ENCODE measurements at places on chromosomes 3 and 15. TPM values are rescaled to one million over a fixed set of nuclear protein-coding genes. Genes with fewer than 3 reads are reported as not detected.
A peak's percentile ranks its signal among the peaks of the same experiment; 100 is the strongest.

NANOGP8 gene
- 91.5 TPM for total RNA-seq

DNA sequence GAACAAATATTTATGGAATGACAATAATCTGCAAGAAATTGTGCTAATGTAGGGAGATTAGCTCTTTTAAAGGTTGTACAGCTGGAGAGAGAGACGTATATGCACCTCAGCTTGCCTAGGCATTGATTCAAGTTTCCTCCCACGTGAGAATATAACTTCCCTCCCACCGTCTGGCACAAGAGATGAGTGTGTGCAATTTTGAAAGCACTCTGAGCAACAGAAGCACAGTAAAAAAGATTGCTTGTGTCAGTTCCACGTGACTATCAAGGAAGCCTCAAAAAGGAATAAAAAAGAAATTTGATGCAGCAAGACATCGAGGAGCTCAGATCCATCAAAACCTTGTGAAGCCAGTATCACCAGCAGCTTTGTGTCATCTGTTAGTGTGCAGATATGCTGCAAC, 435.3 kb downstream of the TUSC7 start:
- no peak for DNase-seq
- H3K4me3 ChIP-seq, result no peak overlapping the region
- H3K27ac ChIP-seq, result no peak overlapping the region
- H3K27me3 ChIP-seq, result no peaks in the 10 kb centered on the region
- H3K36me3 ChIP-seq, result no peaks in the 10 kb centered on the region

- no peak overlapping the region for H3K27ac ChIP-seq
- no peak overlapping the region for H3K4me3 ChIP-seq
- no peaks in the 10 kb centered on the region for H3K36me3 ChIP-seq
- H3K4me1 ChIP-seq, result no peaks in the 10 kb centered on the region
- DNase-seq, result peak; percentile 34
These were observed 16.8 kb upstream of the CRBN start for GRCh38 chr3:3196148-3196861.

DNA sequence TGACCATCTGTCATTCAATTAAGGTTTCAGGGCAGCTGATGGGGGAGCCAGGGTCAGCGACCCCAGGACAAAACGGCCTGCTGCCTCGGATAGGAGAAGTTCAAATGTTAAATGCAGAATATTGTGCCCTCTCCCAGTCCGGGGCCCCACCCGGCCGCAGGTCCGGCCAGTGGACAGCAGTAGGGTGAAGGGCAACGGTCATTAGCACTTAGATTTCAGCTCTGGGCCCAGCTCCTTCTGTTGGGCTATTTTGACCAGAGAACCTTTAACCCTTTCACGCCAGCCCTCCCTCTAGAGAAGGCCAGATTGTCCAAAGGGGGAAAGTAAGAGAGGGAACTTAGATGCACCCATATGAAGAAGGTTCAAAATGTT, 16.1 kb upstream of the ONECUT1 start:
- DNase-seq, result no peak
- no peak overlapping the region for H3K27ac ChIP-seq
- H3K36me3 ChIP-seq, result peaks cover 5% of the 10 kb centered on the region
- H3K4me1 ChIP-seq, result no peaks in the 10 kb centered on the region
- peaks cover 8% of the 10 kb centered on the region for H3K27me3 ChIP-seq

DNA sequence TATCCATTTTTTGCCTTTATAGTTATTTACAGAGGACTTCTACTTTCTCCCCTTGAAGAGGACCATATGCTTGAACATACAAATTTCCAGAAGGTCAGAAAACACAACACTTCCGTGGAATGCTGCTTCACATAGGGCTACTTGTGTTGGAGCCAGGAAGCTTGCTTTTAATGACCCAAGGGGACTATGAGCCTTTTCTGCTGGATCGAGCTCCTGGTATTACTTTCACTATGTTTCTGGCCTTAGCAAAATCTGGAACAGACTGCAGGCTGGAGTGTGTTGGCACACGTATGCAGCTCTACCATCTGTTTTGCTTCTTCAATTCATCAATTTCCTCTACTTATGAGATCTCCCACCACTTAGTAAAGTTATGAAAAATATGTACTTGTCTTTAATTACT, 69.3 kb upstream of the CBLB start:
- no peaks in the 10 kb centered on the region for H3K4me1 ChIP-seq
- no peaks in the 10 kb centered on the region for H3K27me3 ChIP-seq
- H3K36me3 ChIP-seq, result no peaks in the 10 kb centered on the region
- no peak overlapping the region for H3K27ac ChIP-seq

DNA sequence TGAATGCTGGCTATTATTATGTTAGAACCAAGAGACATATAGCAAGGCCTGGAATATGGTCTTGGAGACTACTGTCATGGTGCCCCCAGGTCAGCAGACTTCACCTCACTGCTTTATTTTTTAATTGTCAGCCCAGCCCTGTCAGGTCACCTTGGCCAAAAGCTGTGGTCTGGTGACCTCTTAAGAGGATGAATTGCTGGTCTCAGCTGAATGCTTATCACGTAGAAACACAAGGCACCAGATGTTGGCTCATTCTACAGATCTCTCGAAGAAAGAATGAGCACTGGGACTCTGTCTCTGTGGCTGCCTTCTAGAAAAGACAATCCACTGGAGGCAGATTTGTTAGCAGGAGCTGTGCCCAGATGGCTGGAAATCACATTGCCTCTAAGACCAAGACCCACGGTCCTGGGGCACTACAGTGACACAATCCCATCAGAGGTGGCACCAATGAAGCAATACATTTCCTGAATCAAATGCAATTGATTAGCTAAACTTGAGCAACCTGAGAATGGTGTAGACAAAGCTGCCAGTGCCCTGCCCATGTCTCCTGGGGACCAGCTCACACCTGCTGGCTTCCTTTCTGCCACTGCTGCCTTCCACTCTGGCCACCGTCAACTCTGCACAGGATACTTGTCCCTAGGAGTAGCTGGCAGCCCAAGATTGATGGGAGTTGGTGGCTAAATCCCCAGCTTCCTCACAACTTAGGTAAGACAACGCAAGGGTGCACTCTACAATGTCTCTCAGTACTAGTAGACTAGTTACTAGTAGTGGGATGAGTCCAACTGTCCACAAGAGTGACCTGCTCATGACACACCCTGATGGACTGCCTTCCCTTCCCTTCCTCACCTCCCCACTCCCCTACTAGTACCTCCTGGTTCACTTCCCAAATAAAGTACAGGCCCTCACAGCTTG, 384.9 kb upstream of the PROK2 start:
- no peaks in the 10 kb centered on the region for H3K27me3 ChIP-seq
- H3K27ac ChIP-seq, result no peak overlapping the region
- no peaks in the 10 kb centered on the region for H3K4me1 ChIP-seq
- no peak for DNase-seq

MFN1 gene
- 45.2 TPM for total RNA-seq

- no peak overlapping the region for H3K27ac ChIP-seq
- no peak overlapping the region for H3K4me3 ChIP-seq
- peak; percentile 36 for DNase-seq
- peaks cover 8% of the 10 kb centered on the region for H3K36me3 ChIP-seq
- H3K27me3 ChIP-seq, result no peaks in the 10 kb centered on the region
These were observed 366.7 kb upstream of the SGO1 start for GRCh38 chr3:20552605-20553275.

- no peaks in the 10 kb centered on the region for H3K4me1 ChIP-seq
- peak; percentile 71 for DNase-seq
These were observed 36.3 kb upstream of the MEX3B start for GRCh38 chr15:82081914-82082762.

SEMA6D gene
- total RNA-seq, result 15.8 TPM

GRCh38 chr3:37898424-37898823, 36.7 kb downstream of the CTDSPL start:
- peaks cover 4% of the 10 kb centered on the region for H3K4me1 ChIP-seq
- no peak for DNase-seq
- H3K27me3 ChIP-seq, result no peaks in the 10 kb centered on the region
- no peak overlapping the region for H3K27ac ChIP-seq
- H3K4me3 ChIP-seq, result no peak overlapping the region

- H3K36me3 ChIP-seq, result no peaks in the 10 kb centered on the region
- no peaks in the 10 kb centered on the region for H3K4me1 ChIP-seq
- no peak overlapping the region for H3K27ac ChIP-seq
These were observed 67.3 kb downstream of the PPARG start for GRCh38 chr3:12356175-12356574.

CLDN16 gene
- not detected for total RNA-seq

GOLGA8A gene
- 56.3 TPM for total RNA-seq

GRCh38 chr3:70737666-70738290, 425.3 kb upstream of the MDFIC2 start:
- no peak for DNase-seq
- no peaks in the 10 kb centered on the region for H3K36me3 ChIP-seq
- H3K4me1 ChIP-seq, result no peaks in the 10 kb centered on the region
- H3K4me3 ChIP-seq, result no peak overlapping the region

SLC15A2 gene
- 2.3 TPM for total RNA-seq

DNA sequence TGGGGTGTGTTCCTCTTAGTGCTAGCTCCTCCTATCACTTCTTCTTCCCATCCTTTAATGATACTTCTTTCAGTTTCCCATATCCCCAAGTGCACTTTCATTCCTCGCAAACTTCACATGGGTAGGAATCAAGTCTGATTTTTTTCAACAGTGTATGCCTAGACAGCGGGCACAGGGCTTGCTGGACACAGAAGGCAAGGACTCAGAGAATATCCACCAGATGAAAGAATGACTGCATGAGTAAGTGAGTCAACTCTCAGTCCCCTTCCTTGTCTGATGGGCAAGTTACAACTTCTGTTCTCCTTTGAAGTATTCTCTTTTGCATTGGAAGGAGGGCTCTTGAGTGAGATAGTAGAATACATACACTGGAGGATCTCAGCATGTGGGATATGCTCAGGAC, 3.1 kb upstream of the SQOR start:
- H3K27me3 ChIP-seq, result peaks cover 8% of the 10 kb centered on the region
- peaks cover 4% of the 10 kb centered on the region for H3K36me3 ChIP-seq
- H3K4me1 ChIP-seq, result no peaks in the 10 kb centered on the region
- DNase-seq, result no peak
- H3K27ac ChIP-seq, result no peak overlapping the region

DNA sequence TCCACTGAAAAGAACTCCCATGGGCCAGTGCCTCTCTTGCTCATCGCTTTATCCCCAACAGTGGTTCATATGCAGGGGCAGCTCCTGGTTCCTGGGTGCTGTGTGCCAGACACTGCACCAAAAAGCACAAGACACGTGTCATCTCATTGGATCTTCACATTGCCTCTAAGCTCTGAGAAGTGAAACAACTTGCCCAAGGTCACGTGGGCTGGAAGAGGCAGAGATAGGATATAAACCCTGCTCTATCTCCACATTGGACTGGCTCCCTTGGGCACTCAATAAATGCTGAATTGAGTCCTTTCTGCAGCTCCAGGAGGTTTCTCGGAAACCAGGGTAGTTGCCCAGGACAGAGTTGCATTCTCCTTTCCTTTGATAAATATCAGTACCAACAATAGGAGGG, 88.1 kb downstream of the SRGAP3 start:
- H3K27ac ChIP-seq, result no peak overlapping the region
- no peaks in the 10 kb centered on the region for H3K27me3 ChIP-seq
- DNase-seq, result no peak
- H3K4me3 ChIP-seq, result no peak overlapping the region

C2CD4B gene
- total RNA-seq, result 0.22 TPM

GRCh38 chr3:139281096-139281495, 62.7 kb upstream of the MRPS22 start:
- no peaks in the 10 kb centered on the region for H3K4me1 ChIP-seq
- no peak overlapping the region for H3K4me3 ChIP-seq
- no peaks in the 10 kb centered on the region for H3K27me3 ChIP-seq
- no peaks in the 10 kb centered on the region for H3K36me3 ChIP-seq
- no peak for DNase-seq

CAMKV gene
- total RNA-seq, result 50.4 TPM

DNA sequence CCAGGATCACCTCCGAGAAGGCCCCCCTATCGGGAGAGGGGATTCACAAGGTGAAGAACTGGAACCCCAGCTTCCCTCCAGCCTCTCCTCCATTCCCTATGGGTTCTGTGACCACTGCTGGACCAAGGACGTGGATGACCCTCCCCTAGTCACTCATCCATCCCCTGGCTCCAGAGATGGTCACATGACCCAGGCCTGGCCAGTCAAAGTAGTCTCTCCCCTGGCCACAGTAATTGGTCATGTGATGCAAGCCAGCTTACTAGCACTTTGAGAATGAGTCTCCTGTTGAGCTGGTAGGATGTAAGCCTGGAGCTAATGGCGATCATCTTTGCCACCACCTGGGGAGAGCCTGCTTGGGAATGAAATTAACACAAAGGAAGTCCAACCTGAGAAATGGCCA, 3.9 kb downstream of the CAMK1 start:
- DNase-seq, result peak; percentile 64
- peaks cover 25% of the 10 kb centered on the region for H3K36me3 ChIP-seq
- H3K4me1 ChIP-seq, result no peaks in the 10 kb centered on the region
- no peak overlapping the region for H3K27ac ChIP-seq
- H3K27me3 ChIP-seq, result no peaks in the 10 kb centered on the region
- H3K4me3 ChIP-seq, result no peak overlapping the region

DNA sequence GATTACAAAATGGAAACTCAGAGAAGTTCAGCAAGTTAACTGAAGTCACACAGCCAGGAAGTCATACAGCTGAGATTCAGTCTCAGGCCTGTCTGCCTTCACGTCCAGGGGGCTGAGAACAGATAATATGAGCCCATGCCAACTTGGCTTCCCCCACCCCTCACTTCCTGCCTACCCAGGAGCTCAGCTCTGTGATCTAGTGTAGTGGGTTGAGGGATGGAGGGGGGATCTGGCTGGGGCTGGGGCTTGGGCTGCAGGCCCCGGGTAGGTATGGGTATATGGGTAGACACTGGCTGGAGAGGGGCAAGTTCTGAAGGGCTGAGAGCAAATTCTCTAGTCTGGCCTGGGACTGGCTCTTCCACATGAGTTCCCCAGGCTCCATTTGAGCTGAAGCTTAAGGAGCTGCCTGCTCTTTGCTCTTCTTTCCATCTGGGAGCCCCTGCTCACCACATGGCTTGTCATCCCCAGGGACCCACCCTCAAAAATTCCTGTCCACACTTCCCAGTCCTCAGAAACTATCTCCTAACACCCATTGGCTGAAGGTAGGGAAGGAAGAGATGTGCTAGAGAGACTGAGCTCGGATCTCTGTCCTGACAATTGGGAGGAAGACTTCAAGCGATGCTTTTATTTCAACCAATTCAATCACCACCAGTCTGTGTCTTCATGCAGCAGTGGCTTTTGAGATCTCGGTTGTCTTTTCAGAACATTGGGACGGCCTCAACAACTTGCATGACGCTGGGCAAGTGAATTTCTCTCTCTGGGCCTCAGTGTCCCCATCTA, 2.0 kb downstream of the RASGRF1 start:
- DNase-seq, result peak; percentile 17
- H3K4me1 ChIP-seq, result no peaks in the 10 kb centered on the region
- no peaks in the 10 kb centered on the region for H3K36me3 ChIP-seq
- no peak overlapping the region for H3K27ac ChIP-seq
- H3K27me3 ChIP-seq, result peaks cover 83% of the 10 kb centered on the region

- no peaks in the 10 kb centered on the region for H3K36me3 ChIP-seq
- no peaks in the 10 kb centered on the region for H3K27me3 ChIP-seq
- peaks cover 16% of the 10 kb centered on the region for H3K4me1 ChIP-seq
- DNase-seq, result no peak
- H3K4me3 ChIP-seq, result no peak overlapping the region
These were observed 79.9 kb upstream of the PEX5L start for GRCh38 chr3:180116658-180117057.
